ENCODE measurements at places on chromosomes 7 and 10.

DNA sequence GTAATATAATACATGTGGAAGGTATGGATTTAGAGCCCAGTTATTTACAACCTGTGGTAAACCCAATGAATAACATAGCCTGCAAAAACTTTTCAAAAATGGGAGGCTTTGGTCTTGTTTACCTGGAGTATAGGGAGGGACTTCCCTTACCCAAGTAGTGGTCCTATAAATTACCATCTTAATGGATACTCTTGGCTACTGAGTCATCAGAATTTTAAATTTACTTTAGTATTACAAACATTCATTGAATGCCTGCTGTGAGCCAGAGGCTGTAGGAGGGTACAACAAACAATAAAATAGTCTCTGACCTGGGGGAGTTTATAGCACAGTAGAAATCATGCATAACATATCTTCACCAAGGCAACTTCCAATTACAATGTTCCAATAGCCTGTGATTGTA is 365.1 kb downstream of the BBS9 start:
- DNase-seq, result no peak

DNA sequence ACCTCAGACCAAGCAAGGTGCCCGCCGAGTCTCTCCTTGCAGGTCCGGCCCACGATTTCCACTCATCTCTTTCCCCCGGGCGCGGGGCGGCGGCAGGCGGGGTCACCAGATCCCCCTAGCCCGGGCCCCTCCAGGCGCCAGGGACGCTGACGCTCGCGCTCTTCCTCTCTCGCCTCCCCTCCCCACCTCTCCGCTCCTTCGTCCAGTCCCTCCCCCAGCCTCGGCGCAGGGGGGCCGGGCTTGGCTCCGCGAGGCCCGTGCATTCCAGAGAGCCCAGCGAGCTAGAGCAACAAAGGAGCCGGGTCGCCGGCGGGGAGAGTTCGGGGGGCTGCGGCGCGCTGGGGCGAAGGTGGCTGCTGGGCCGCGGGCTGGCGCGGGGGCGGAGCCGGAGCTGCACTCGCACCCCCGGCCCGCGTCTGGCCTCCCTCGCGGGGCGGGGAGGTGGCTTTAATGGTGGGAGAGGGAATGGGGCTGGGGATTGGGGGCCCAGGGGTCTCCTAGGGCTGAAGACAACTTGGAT is at the start of gene SMO:
Gene SMO, plus strand, starts transcription at position 262 of the 520 bp plus-strand sequence. CDS start 519 bp downstream, outside the sequence.
- DNase-seq, result peak; percentile 41

DNA sequence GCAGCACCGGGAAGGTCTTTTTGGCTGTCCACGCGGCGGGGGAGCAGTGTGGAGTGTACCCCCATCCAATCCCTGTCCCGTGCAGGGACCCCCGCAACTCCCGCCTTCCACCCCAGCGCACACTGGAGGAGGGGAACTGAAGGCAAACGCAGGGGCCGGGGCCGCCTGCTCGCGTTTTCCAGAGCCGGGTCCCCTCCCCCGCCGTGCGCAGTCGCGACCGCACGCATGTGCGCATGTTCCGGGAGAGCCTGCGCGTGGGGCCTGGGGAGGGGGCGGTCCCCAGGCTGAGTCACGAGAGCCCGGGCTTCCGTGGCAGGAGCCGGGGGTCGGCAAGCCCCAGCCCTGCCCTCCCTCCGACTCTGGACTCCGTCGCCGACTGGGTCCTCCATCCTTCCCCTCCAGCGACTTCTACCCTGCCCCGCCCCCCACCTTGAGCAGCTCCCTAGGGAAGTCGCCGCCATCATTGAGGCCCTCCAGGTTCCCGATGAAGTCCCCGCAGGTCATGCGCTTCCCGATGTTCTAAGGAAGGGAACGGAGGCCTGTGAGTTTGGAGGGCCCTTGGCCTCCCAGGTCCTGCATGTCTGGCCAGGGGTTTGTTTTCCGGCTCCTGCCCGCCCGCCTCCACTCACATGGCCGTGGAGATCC is 8.0 kb downstream of the PSD start:
- DNase-seq, result peak; percentile 83

DNA sequence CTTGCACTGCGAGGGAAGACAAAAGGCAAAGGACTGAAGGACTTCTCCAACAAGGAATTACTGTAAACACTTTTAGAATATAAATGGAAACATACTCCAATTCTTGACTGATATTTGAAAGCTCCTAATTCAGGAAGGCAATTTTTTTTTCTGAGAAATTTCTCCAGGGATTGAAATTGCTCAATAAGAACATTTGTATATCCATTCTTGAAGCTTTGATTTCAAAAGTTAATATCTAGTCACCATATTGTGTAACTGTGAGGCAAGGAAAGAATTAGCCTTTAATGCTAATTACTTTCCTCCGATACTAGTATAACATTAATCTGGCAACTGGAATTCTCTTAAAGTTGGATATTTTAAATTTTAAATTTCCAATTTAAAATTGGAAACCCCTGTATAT is 188.4 kb upstream of the COL1A2 start:
- DNase-seq, result no peak

DNA sequence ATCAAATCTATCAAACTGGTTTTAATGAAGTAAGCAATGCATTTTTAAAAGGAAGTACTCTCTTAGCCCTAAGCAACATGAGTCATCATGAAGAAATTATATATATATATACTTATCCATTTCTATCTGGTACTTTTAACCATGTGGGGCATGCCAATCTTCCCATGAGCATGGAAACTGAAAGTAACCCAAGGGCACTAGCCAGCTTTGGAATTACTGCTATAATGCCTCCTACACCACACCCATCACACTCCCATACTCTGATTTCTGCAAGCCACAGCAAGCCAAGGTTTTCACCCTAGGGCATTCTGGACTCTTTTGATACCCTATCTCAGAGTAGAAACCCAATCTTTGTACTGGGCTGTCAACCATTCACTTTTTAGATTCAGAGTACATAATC is 204.6 kb downstream of the IMMP2L start:
- no peak for DNase-seq

- no peak for DNase-seq
Measured at GRCh38 chr7:48398191-48398590, 226.9 kb downstream of the ABCA13 start.

GRCh38 chr10:108362961-108363360 is 1198.5 kb upstream of the SORCS1 start:
- DNase-seq, result no peak

DNA sequence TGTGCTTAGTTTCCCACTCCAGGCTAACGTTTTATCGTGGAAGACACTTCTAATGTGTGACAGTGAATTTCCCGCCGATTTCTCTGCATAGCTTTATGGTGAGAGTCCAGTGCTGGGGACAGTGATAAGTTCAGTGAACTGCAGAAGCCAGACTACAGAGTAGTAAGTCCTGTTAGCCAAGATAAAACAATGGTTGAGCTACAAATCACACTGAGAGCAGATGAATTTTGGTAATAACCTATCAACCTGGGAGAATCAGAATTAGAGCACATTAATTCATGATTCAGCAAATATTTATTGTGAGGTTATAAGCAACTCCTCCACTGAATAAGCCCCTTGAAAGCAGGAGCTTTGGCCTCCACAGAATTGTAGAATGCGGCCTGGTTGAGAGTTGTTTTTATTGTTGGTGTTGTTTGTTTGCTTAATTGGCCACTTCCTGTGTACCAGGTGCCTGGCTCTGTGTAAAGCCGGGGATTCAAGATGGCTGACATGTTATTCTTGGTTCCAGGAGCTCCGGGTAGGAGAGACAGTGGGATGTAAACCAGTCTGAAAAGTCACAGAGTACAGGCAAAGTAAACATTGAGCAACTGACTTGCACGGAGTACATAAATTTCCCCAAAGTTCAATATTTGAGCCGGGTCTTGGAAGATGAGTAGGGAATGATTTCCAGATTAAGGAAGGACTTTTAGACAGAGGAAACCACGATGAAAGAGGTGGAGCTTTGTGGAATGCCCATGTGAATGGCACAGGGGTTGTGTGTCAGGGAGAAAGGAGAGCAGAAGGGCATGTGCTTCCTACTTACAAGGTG is 112.7 kb downstream of the SNX10 start:
- no peak for DNase-seq

DNA sequence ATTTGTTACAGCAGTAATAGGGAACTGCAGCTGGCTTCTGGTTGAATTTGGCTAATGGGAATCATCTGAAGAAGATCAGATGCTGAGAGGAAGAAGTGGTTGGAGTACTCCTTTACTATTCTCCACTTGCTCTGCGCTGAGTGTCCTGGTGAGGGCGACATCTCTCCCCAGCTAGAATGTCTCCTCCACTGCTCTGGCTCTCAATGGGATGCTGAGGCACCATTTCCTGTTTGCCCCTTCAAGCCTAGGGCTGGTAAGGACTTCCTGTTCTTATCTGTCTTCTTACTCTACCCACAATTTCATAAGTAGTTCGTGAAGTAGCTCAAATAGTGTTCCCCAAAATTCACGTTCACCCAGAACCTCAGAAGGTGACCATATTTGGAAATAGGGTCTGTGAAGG is 43.2 kb upstream of the TES start:
- peak; percentile 18 for DNase-seq

- no peak for DNase-seq
Measured at GRCh38 chr7:77368974-77369373, 47.2 kb downstream of the GSAP start.

DNA sequence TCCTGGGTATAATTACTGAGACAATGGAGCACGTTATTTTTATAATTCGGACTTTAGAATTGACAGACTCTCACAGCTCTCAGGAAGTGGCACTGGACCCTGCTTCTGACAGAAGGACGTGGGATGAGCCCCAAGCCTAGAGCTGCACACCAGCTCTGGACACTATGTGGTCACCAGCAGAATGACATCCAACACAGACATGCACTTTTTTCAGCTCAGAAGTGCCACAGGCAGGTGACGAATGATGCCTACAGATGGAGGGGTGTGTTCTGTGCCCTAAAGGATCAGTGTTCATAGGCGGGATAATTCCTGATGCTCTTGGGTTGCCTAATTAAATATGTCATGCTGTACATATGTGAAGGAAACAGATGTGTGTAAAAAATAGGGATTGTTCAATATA is 87.9 kb downstream of the VIPR2 start:
- no peak for DNase-seq

GRCh38 chr7:135828604-135829003 is 80.0 kb upstream of the FAM180A start:
- DNase-seq, result no peak

DNA sequence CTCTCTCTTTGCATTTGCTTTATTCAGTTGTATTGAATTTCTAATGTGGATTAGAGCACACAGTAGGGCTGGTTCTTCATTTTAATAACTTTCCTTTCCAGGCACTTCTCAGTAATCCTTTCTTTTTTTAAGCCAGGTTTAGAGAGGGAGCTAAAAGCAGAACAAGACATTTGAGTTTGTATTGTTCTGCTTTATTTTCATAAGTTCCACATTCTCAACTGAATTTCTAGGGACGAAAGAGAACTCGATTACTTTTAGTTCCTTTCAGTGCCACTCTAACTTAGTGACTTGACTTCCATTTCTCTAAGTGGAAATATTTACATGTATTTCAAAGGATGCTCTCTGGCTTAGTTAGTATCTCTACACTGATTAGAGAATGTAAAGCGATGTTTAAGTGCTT is 145.6 kb downstream of the EXOC4 start:
- no peak for DNase-seq

- no peak for DNase-seq
Measured at GRCh38 chr7:147937428-147937827, 653.1 kb upstream of the C7orf33 start.

DNA sequence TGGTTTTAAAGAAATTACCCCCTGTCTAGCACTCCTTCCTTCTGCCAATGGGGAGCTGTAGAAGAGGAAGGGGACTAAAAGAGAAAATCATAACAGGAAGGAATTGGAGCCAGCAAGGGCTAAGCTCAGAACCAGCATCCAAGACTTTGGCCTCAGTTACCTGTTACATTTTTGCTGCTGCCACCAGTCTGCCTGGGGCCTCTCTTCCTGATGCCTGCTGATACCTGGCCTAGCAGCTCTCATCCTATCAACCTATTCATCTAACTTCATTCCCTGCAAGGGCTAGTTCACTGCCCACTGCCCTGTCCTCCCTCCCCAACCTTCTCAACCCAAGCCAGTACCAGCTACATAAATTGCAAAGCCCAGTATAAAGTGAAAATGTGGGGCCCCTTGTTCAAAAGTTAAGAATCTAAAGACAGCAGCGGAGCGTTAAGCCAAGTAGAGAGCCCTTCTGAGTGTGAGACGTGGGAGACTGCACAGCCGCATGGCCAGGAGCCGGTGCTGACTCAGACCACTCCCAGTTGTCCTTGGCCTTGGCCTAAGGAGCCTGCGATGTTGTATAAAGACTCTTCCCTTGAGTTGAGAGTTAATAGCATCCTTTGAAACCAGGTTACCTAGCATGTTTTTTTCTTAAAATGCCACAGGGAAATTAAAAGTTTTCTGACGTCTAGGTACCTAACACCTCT is 13.2 kb upstream of the AOC1 start:
- no peak for DNase-seq

DNA sequence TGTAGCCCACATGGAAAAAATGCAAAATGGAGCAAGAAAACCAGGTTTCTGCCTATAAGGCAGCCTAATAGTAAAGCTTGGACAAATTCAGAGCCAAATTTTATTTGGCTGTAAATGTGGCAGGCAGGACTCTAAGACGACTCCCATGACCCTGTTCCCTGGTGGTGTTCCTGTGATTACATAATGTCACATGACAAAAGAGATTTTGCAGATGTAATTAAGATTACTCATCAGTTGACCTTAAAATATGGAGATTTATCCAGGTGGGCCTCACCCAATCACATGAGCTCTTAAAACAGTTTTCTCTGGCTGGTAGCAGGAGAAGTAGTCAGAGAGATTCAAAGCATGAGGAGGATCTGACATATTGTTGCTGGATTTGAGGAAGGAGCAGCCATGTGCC is 303.1 kb upstream of the IMMP2L start:
- no peak for DNase-seq

DNA sequence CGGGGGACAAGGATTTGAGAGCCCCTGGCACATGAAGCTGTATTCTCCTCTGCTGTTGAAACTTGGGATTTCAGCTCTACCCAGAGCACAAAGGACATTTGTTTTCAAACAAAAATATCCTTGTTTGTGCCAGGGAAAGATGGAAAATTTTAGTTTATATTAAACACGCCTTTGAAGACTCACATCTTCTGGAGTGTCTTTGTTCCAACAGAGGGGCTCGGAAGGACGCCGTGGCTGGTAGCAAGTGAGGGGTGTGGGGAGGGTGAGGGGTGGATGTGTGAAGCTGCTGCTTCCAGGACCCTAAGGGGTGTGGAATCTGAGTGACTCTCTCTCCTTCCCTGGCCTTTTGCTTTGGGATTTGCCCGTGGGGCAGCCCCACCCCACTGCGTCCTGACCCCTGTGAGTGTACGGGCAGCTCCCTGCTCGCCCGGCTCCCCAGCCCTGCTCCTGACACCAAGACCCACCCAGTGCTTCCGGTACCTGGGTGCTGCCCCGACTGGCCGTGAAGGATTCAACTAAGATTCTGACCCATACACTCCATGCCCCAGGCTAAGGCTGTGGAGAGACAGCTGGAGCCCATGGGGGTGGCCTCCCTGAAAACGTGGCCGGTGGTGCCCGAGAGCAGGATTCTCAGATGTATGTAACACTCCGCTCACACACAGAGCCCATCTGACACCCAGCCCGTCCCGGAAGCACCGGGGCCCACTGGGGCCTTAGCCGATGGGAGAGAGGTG is 59.6 kb downstream of the ZRANB1 start:
- DNase-seq, result no peak

- no peak for DNase-seq
Measured at GRCh38 chr10:15842556-15843169, 17.6 kb downstream of the MINDY3 start.

GRCh38 chr7:112336936-112337576 is 113.2 kb upstream of the IFRD1 start:
- no peak for DNase-seq

GRCh38 chr10:120431251-120431651 is 25.8 kb upstream of the PLPP4 start:
- DNase-seq, result no peak
